ENCODE measurements at places on chromosomes 7 and 10. TPM values are rescaled to one million over a fixed set of nuclear protein-coding genes. Genes with fewer than 3 reads are reported as not detected.

DNA sequence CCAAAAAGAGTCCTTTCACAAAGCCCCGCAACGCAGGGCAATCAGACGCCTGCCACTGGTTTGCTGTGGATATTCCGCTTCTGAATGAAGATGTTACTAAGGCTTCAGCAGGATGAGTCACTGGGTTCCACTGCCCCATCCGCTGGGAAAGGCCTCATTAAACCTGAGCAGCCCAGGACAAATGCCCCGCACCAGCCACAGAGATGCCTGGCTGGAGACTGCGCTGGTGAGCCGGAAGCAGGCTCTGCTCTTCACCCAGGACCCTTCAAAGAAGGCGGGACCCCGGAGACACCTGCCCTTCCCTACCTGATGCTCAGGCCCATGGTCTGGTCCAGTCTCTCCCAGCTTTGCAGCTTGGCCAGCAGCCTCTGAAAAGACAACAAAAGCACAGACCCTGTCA lies 19.8 kb downstream of the MAD1L1 start:
- DNase-seq, result no peak
- H3K27me3 ChIP-seq, result no peaks in the 10 kb centered on the region
- no peaks in the 10 kb centered on the region for H3K4me1 ChIP-seq
- no peak overlapping the region for H3K27ac ChIP-seq
- no peaks in the 10 kb centered on the region for H3K36me3 ChIP-seq

GRCh38 chr10:60611291-60611747 lies 167.0 kb upstream of the CDK1 start:
- H3K27ac ChIP-seq, result no peak overlapping the region
- H3K4me3 ChIP-seq, result no peak overlapping the region
- no peaks in the 10 kb centered on the region for H3K36me3 ChIP-seq

VWC2 gene
- total RNA-seq, result under 0.01 TPM

GRCh38 chr7:43844257-43844656 lies 25.1 kb downstream of the MRPS24 start:
- no peaks in the 10 kb centered on the region for H3K27me3 ChIP-seq
- H3K36me3 ChIP-seq, result no peaks in the 10 kb centered on the region
- H3K4me3 ChIP-seq, result no peak overlapping the region
- DNase-seq, result no peak
- H3K4me1 ChIP-seq, result no peaks in the 10 kb centered on the region
- no peak overlapping the region for H3K27ac ChIP-seq

DNA sequence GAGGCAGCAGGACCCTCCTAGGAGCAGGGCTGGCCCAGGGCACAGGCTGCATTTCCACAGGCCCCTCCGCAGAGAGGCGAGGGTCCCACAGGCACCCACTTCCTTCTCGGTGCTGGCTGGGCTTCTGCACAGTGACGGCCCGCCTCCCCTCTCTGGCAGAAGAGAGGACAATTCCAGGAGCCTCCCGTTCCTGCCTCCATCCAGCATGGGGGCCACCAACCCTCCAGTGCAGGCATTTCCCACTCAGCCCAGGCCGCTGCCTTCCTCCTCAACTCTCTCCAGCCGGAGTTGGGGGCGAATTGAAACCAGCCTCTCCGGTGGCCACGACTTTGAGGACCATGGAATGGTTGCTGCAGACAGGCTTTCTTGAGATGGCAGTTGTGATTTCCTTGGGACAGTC lies 125.0 kb upstream of the PPP2R2D start:
- no peaks in the 10 kb centered on the region for H3K36me3 ChIP-seq
- H3K27me3 ChIP-seq, result peaks cover 29% of the 10 kb centered on the region
- no peak overlapping the region for H3K4me3 ChIP-seq
- H3K27ac ChIP-seq, result no peak overlapping the region
- no peaks in the 10 kb centered on the region for H3K4me1 ChIP-seq
- DNase-seq, result no peak

- H3K36me3 ChIP-seq, result no peaks in the 10 kb centered on the region
- no peak overlapping the region for H3K27ac ChIP-seq
- DNase-seq, result no peak
- peaks cover under 1% of the 10 kb centered on the region for H3K27me3 ChIP-seq
Observed at GRCh38 chr7:142792129-142792528, 21.4 kb downstream of the PRSS2 start.

DNA sequence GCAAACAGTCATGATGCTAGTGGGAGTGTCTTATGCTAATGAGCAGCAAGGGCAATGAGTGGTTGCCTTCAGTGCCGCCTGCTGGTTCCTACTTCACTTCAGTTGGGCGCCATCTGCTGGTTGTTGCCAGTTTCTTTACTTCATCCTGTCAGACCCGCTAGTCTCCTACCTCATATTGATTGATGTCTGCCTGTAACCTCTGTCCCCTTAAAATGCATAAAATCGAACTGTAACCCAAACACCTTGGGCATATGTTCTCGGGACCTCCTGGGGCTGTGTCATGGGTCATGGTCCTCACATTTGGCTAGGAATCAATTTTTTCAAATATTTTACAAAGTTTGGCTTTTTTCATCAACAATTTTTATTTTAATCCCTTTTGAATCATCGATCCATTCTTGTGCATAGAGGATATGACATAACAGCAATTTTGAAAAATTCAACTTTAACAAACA lies 62.8 kb upstream of the C7orf33 start:
- H3K27ac ChIP-seq, result no peak overlapping the region
- no peaks in the 10 kb centered on the region for H3K4me1 ChIP-seq
- H3K27me3 ChIP-seq, result peaks cover 12% of the 10 kb centered on the region

Data from breast epithelium (tissue), 4 donors.